ENCODE measurements at places on chromosomes 3 and 15.

GRCh38 chr3:120129051-120129450 is 34.8 kb upstream of the GSK3B start:
- DNase-seq, result no peak

DNA sequence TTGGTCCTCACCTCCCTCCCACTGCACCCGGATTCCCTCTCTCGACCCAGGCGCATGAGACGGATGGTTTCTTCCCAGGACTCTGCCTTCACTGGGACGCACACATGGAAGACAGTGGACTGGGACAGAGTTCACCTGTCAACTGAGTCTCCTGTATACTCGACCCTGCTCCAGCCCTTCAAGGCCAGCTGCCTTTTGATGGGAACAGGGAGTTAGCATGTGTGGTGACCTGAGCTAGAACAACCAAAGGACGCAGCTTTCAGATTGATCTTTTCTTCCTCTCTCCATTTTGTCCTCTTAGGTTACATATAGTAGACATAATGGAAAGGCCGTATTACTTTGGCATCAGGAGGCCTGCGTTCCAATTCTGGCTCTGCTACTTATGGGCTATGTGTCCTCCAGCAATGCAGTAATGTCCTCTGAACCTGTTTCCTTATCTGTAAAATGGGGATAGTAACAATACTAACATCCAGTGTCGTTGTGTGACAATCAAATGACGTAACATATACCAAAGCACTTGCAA is 94.1 kb downstream of the PEX5L start:
- no peak for DNase-seq

DNA sequence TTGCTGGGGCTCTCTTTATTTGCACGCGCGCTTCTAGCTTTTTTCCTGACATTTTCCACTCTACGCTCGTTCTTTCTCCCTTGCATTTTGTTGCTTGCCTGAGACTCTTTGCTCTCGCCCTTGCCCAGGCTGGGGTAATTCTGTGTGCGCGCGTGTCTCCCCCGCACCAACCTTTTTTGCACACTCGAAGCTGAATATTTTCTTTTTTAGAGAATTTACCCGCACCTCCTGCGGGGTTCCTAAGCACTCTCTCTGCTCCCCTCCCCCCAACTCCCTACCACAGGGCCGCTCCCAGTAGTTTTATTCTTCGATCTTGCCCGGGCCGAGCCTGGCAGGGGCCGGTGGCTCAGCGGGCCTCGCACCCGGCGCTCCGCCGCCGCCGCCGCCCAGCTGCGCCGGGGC is 732 bp downstream of the FAM43A start:
- no peak for DNase-seq

DNA sequence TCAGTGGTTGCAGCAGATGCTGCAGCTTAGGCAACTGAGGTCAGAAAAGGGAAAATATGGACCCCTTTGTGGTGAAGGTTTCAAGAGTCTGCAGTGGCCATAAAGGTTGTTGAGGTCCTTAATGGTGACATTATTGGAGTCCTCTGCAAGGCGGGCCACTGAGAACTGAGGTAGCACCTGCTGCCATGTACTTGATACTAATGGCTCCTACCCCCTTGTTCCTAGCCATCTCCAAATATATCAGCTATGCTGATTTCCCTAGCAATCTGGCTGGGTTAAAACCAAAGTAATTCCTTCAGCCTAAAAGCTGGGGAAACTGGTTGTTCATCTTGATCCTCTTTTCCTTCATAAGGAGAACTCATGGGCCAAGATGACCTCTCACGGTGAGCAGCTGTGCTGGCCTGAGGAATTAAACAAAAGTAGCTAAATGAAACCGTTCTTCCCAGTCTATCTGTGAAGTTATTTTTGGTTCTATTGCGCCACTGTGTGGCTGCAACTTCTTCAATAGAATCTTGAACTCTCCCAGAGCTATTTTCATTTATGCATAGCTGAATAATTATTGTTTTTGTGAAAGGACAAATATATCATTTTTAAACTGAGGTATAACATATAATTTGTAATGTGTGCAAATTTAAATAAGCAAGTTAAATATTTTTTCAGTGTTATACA is 76.1 kb upstream of the PLSCR4 start:
- DNase-seq, result no peak

GRCh38 chr3:141499284-141499683 is 12.5 kb downstream of the RASA2 start:
- DNase-seq, result no peak

- DNase-seq, result no peak
These were observed 33.8 kb downstream of the NBEAL2 start for GRCh38 chr3:47013231-47013630.

DNA sequence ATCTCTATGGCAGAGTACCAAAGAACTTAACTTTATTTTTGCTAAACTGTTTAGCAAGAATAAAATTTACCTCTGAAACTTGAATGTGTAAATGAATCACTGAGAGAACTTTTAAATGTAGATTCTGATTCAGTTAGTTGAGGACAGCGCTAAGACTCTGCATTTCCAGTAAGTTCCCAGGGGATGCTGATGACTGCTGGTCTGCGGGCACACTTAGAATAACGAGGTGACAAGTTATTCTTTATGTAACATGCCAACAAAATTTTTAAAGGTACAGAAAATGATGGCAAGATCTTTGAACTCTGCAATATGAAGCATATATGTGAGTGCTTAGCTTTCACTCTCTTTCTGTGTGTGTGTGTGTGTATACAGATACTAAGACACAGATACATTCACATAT is 56.4 kb downstream of the TGFBR2 start:
- DNase-seq, result no peak

GRCh38 chr3:111252779-111253178 is 181.2 kb downstream of the NECTIN3 start:
- no peak for DNase-seq

DNA sequence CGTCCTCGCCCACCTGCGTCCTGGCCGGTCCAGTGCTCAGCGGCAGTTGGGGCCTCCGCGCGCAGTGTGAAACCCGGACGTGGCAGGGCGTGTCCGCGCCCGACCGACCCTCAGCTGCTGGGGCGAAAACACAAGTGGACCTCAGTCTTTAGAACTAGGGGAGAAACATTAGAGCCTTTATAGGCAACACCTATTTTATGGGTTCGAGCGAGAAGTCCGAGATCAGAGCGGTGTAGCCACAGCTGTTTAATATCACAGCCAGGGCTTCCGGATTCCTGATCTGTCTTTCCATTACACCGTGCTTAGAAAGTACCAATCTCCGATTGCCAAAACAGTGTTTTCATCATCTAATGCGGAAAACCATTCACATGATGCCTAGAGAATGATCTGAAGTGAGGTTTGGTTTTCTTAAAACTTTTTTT is 506 bp downstream of the RAD51 start:
- DNase-seq, result no peak

DNA sequence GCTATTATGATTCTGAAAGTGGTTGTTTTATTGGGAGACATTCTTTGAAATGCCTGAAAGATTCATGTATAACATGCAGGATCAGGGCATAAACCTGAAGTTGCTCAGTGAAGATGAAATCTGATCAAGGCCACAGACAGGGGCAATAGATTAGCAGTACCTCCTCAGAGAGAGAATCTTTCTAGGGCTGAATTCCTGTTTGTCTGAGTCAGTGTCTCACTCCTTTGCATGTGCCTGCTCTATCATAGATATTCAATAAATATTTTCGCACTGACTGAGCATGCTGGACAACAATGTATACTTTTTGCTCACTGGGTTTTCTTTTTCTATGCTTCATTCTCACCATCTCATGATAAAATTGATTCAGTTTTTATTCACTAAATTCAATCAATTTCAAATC is 49.8 kb upstream of the PFN2 start:
- DNase-seq, result no peak

GRCh38 chr15:40563426-40563825 is 1.4 kb downstream of the CCDC32 start:
- DNase-seq, result no peak

GRCh38 chr3:12934431-12934830 is 93.1 kb upstream of the RPL32 start:
- DNase-seq, result peak; percentile 82

DNA sequence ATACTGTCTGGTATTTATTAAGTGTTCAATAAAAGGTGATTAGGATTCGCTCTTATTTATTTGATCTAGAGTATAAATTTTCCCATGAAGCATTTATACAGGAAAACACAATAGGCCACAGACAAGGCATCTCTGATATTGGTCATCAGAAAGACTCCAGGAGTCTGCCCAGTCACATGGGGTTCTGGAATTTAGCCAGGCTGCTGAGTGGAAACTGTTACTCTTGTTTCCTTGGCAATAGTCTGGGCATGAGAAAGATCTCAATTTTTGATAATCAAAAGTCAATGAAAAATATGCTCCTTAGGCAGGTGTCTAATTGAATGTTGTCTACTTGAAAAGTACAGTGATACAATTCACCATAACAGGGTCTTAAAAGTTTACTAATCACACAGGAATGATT is 161.2 kb downstream of the FRMD5 start:
- peak; percentile 94 for DNase-seq

GRCh38 chr3:149790698-149791097 is 1.7 kb downstream of the ANKUB1 start:
- no peak for DNase-seq

GRCh38 chr3:135454890-135455289 is 510.6 kb upstream of the PPP2R3A start:
- no peak for DNase-seq

DNA sequence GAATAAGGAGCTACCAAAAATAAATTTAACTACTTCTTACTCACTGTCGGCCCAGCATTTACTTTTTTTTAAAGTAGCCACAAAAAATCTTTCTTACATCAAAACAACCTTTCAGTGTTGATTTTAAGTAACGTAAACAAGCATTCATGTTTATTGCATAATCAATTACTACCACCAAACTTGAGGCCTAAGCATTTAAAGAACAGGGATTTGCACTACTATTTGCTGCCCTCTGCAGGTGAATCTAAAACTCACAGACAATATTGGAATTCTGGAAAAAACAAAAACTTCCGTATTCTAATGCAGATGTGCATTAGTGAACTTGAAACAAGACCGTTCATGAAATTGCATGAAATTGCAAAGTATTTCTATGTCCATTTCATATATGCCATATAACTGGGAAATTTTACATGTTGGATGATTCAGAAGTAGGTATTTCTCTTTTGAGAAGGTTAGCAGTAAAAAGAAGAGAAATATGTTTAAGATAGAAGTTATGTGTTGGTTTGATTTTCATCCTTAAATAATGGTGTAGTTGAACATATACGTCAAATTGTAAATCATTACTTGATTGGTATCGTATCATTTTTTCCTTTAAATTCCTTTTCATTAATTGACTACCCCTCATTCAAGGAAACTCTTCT is 55.6 kb downstream of the CGGBP1 start:
- no peak for DNase-seq

DNA sequence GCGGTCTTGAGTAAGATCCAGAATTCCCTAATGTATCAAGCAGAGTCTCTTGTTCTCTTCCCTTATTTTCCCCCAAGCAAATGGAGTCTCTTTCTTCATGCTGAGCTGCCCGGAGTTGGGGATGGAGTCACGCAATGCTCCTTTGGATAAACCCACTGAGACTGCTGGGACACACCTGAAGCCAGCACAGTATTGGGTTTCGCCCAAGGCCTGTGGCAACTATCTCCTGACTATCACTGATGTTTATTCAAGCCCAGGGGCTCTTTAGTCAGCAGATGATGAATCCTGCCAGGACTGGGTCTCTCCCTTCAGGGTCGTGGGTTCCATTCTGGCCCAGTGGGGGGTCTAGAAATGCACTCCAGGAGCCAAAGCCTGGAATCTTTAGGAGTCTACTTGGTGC is 11.3 kb downstream of the USF3 start:
- DNase-seq, result no peak

DNA sequence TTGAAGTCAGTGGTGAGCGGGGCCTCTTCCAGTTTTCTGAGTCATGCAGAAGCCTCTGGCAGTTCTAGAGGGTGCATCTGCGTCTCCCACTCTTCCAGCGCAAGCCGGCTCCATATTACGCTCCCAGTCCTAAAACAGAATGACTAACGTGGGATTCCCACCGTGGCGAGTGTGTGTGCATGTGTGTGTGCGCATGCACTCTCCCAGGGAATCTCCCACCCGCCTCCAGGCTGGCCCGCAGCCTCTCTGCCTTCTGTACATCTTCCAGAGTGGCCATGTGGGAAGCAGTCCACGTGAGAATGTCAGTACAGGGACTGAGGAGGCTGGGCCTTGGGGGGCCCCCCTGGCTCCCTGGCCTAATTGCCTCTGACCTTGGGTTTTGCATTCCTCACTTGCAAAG is 87.7 kb downstream of the LSM3 start:
- no peak for DNase-seq

GRCh38 chr15:64619880-64620839 is 155.2 kb downstream of the RBPMS2 start:
- DNase-seq, result no peak

DNA sequence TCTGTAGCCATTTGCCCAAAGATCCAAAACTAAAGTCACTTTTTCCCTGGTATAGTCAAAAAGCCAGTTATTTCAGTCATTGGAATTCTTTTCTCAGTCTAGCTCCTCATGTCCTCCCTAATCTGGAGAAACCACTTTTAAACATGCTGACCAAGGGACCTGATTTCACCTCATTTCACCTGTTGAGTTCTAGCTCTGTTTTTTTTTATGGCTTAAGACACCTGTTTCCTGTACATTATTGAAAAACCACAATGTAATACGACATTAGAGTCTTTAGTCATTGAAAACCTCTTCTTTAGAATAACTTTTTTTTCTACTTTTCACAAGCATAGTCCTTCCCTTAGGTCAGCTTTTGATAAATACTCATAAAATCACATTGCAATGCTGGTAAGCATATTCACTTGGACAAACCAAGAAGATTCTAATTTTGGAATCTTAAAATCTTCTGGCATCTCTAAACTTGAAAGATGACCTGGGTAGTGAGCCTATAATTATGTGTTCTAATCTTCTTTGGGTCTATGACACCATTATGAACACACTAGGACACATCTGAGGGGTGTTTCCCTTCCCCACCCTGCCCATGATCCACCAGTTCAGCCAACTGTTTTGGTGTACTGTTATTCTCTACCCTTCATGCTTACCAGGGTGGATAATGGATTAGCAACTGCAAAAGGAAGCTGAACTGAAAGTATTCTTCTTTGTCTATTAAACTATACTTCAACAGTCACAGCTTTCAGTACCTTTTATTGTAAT is 103.5 kb upstream of the FXR1 start:
- DNase-seq, result no peak
